ENCODE measurements at places on chromosomes 4 and X.

DNA sequence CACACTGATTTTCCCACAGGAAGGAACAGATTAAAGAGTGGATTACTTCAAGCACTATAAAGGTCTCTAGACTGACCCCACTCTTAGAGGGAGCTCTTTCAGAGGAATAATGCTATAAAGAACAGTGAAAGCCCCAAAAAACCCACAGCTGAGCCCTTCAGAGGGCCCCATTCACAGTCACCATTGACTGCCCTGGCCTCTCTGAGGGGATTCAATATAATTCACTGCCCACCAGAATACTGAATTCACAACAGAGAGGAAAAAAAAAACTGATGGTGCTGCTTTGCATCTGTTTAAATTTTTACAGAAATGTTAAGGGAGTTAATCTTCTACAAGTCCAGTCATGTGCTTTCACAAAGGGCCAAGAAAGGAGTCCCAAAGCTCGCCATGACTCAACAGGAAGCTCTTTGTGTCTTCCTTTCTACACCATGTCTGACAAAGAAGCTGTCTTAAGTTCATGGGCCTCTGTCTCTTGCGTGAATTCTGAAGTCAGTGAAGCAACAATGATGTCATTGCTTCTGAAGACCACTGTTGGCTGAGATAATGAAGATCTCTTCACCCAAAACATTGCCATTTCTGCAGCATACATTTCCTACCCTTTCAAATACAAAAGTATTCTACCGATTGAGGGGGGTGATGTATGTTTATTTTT, 174.9 kb downstream of the ADAMTS3 start:
- DNase-seq: no peak

DNA sequence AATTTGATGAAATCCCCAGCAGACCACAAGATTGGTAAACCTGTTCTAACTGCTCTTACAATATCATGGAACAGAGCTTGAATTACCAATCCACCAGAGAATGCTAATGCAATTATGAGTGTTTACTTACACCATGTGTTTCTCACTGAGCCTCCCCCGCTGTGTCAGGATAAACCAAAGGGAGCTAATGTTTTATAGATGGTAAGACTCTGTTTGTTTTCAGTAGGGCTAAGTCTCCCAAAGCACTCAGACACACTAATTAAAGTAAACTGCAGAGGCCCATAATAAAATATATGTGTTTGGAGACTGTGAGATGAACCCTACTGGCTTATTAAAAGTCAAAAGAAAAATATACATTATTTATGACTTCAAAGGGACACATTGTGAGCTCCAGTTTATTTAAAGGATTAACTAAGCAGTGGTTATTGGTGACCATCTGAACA, 261.7 kb upstream of the FAM241A start:
- no peak for DNase-seq

GRCh38 chr4:182960746-182961145, 43.6 kb upstream of the DCTD start:
- DNase-seq: no peak

GRCh38 chrX:23633834-23634580, 33.3 kb upstream of the PRDX4 start:
- no peak for DNase-seq

- no peak for DNase-seq
Observed at GRCh38 chr4:40228497-40229365, 31.9 kb downstream of the RHOH start.

- DNase-seq: no peak
Observed at GRCh38 chr4:78525559-78525958, 26.0 kb upstream of the ANXA3 start.

GRCh38 chr4:162011089-162011488, 152.7 kb downstream of the FSTL5 start:
- no peak for DNase-seq

GRCh38 chr4:135256111-135256510, 1054.5 kb upstream of the PABPC4L start:
- no peak for DNase-seq

GRCh38 chr4:87281603-87282002, 41.1 kb downstream of the HSD17B13 start:
- DNase-seq: no peak
